ENCODE measurements at places on chromosomes 3 and 15.
A peak's percentile ranks its signal among the peaks of the same experiment; 100 is the strongest.

DNA sequence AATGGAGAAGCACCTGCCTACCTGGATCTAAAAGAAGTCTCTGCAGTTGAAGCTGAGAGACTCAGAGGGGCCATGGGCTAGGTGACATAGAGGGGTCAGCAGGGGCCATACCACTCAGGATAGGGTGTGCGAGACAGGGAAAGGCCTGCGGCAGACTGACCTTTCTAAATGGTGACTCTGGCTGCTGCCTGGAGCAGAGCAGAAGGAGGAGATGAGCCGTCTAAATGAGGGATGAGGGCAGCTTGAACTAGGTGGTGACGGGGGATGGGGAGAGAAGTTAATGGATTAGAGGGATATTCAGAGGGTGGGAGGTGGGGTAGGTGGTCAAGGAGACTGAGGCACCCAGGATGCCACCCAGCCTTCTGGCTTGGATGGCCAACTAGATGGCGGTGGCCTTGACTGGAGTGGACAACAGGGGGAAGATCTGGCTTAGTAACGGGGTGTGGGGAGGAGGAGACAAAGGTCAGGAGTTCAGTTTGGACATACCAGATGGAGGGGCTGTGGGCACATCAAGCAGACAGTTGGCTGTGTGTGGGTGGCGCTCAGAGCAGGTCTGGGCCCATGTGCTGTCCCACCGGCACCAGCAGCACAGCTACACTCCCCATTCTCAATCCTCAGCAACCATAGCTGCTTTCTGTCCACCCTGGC lies 3.2 kb upstream of the ITIH1 start:
- DNase-seq: no peak

DNA sequence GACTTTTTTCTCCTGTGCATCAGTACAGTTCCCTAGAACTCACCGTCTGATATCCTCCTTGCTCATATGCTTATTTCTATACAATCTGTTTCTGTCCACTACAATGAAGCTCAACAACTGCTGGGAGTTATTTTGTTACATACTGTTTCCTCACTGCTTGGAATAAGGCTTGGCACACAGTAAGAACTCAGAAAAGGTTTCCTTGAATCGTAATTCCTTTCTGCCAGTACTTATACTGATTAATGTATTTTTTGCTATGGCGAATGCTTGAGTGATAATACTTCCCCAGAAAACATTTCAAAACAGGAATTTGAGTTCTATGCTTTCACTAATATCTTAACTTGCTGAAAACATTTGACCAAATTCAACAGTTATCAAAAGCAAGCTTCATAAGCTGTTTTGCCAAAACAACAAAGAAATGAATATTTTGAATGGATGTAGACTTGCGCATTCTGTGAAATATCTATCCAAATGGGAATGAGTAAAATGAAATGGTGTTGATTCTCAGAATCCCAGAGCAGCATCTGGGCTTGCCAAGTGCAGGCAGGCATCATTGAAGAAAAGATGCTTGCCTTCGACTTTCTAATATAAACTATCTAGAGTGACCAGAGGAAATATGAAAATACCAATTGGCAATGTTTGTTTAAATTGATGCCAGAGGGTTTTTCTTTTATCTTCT lies 286.3 kb downstream of the RAP2B start:
- DNase-seq: no peak

DNA sequence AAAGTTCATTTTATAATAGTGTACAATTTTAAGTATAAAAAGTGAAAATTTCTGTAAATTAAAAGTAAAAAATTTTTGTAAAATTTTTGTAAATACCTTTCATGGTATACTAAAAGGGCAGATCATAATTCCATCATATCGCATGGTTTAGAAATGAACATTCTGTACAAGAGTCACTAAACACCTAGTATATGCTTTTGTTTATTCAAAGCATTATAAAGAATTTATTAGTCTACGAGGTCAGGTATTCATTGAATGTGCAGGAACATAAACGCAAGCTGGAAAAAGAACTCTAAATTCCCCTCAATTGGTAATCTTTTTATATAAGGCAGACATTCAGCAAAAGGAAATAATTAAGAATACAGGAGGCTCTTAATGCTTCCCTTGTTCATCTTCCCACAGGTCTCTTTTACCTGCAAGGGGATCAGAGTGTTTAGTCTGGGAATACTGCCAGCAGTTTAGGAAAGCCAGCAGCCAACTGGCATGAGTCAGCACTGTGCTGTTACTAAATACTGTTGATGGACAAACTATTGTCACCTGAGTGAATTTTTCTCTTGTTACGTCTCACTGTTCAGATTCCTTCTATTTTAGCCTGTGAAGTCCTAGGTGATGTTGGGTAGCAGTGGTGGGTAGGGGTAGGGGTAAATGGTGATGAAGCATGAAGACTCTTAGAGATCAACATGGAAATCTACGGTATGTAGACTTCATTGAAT lies 70.1 kb downstream of the UQCC5 start:
- peak; percentile 11 for DNase-seq

- DNase-seq: no peak
Measured at GRCh38 chr15:101617390-101617965, 34.7 kb downstream of the TM2D3 start.

DNA sequence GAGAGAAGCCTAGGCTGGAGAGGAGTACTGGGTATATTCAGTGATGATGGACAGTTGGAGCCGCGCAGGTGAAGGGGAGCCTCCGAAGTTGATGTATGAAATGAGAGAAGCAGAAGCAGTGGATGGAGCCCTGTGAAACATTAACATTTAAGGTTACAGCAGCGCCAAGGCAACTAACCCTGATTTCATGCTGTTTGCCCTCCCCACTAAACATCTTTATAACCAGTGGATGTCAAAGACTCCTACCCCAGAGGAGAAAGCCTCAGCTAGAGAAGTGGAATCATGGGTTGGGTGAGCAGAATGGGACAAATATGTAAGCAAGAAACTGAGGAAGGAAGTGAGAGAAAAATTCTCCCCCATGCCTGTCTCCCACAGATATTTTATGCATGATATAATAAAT lies 92.0 kb upstream of the NMNAT3 start:
- no peak for DNase-seq

GRCh38 chr3:56123487-56123886 lies 344.8 kb downstream of the ERC2 start:
- peak; percentile 94 for DNase-seq

- DNase-seq: no peak
Measured at GRCh38 chr15:65991721-65992483, 122.6 kb downstream of the RAB11A start.

DNA sequence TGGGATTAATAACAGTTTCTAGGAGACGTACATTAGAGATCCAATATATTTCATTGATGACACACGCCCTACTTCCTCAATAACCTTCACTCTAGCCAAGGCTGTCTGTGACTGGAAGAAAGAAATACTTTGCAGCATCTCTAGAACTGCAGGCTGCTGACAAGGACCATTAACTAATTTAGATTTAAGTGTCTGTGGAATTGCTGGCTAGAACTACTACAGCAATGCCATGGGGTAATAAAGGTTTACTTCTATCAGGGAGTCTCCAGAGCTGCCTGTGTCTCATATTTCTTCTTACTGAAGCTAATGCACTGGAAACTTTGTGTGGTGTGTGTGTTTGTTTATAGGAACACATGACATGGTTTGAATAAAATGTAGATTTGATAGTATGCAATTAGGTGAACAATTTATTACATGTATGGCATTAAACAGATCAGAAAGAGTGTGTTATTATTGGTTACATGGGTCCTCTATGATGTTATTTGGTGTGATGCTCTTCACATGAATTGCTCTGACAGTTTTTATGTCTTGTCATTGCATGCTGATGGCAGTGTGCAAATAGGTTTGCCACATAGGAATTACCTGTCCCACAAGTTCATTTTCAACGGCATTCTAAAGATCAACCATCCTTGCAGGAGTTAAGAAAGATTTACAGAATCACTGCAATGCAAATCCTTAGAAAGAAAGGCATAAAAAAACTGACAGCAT lies 916.2 kb upstream of the CADM2 start:
- no peak for DNase-seq

DNA sequence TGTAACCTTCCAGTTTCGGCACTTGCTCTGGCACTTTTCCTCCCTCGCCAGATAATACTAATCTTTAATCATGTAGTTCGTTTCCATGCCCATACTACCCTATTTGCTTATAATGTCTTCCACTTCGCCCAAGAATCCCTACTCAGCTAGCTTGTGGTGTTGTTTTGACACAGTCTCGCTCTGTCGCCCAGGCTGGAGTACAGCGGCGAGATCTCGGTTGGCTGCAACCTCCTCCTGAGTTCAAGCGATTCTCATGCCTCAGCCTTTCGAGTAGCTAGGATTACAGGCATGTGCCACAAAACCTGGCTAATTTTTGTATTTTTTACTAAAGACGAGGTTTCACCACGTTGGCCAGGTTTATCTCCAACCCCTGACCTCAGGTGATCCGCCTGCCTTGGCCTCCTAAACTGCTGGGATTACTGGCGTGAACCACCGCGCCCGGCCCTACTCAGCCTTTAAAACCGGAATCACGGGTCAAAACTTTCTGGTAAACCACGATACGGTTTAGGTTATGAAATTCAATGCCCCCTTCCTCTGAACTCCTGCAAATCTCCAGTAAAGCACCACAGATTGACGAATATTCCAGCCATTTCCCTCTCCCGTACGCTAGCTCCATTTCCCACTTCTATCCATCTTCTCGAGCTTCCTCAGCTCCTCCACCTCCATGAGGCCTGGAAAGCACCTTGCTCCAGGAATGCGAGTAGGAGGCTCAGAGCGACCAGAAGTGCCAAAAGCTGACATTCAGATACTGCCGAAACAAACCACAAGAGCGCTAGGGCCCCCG lies 878 bp upstream of the RAD51 start:
- no peak for DNase-seq
